ENCODE measurements at places on chromosomes 13 and 19.

DNA sequence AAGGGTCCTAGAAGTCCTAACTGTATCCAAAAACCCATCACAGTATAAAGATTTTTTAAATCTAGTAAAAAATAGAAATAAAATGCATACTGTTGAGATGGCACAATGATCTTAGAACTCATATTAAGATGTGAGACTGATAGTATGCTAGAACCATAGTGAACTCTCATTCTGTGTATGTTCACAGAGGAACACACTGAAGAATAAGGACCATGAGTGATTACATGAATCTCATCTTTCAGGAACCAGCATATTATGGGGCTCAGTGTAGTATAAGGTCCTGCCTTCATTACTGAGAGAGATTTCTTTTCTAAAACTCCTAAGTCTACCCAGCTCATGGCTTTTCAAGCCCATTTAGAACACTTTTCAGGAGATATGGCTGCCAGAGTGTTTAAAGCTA is 59.8 kb upstream of the RFC3 start:
- no peak overlapping the region for H3K27ac ChIP-seq
- no peak overlapping the region for H3K4me3 ChIP-seq
- peaks cover 18% of the 10 kb centered on the region for H3K27me3 ChIP-seq
- ATAC-seq: no peak
- H3K36me3 ChIP-seq: no peaks in the 10 kb centered on the region
- peaks cover 6% of the 10 kb centered on the region for H3K4me1 ChIP-seq

DNA sequence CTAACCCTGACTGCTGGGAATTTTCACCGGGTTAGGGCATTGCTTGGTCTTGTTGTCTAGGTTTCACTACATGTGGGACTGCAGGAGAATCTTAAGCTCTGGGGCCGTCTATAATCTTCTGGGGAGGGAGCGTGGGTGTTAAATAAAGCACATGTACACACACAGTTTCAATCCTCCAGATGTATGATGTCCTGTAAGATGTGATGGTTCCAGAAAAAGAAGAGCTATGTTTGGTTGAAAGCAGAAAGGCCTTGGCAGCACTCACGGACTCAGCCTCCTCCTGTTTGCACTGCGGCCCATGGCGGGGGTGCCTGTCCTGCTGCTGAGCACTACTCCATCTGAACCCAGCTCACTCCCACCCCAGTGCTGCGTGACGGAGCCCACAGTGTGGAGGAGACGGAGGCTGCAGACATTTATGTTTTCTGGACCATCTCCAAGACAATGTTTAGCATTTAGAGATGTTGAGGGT is 343.5 kb downstream of the TEX29 start:
- no peaks in the 10 kb centered on the region for H3K36me3 ChIP-seq
- no peaks in the 10 kb centered on the region for H3K27me3 ChIP-seq
- H3K4me3 ChIP-seq: no peak overlapping the region
- no peaks in the 10 kb centered on the region for H3K4me1 ChIP-seq

DNA sequence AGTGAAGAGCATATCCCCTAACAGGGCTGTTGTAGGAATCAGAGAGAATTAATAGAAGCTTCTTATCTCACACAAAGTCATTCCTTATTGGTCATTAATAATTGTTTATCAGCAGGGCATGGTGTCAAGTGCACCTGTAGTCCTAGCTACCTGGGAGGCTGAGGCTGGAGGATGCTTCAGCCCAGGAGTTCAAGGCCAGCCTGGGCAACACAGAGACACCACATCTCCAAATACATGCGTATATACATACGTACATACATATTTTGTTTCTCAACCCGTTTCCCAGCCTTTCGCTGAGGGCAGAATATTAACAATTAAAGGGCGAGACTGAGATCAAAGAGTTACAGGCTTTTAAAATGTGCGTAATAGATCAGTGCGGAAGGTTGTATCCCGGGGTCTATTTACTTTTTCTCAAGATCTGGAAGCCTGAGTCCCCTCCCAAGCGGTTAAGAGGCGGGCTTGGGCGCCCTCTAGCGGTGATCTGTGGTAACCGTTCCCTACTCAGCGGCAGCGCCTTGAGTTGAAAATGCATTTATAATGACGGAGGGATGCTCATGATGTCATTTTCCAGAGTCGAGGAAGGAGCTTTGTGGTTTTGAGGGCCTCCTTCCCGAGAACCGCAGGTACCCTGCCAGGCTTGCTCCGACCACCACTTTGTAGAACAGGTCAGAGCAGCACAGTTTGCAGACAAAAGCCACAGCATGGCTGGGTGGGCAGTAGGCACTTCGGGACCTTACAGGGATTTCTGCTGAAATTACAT is 169.6 kb upstream of the GPR12 start:
- H3K36me3 ChIP-seq: no peaks in the 10 kb centered on the region
- peak; percentile 52 for ATAC-seq
- H3K27ac ChIP-seq: no peak overlapping the region
- peaks cover 7% of the 10 kb centered on the region for H3K4me1 ChIP-seq
- H3K4me3 ChIP-seq: no peak overlapping the region

GRCh38 chr13:96783057-96783456 is 211.2 kb downstream of the OXGR1 start:
- no peak for ATAC-seq
- H3K27ac ChIP-seq: no peak overlapping the region
- no peak overlapping the region for H3K4me3 ChIP-seq
- no peaks in the 10 kb centered on the region for H3K36me3 ChIP-seq

GRCh38 chr13:114102131-114102520 is 30.3 kb downstream of the RASA3 start:
- no peak overlapping the region for H3K27ac ChIP-seq
- no peak for ATAC-seq
- no peaks in the 10 kb centered on the region for H3K36me3 ChIP-seq

- no peaks in the 10 kb centered on the region for H3K4me1 ChIP-seq
- H3K36me3 ChIP-seq: no peaks in the 10 kb centered on the region
- ATAC-seq: no peak
- H3K27me3 ChIP-seq: no peaks in the 10 kb centered on the region
These were observed 40.5 kb upstream of the VSTM2B start for GRCh38 chr19:29485293-29485692.

DNA sequence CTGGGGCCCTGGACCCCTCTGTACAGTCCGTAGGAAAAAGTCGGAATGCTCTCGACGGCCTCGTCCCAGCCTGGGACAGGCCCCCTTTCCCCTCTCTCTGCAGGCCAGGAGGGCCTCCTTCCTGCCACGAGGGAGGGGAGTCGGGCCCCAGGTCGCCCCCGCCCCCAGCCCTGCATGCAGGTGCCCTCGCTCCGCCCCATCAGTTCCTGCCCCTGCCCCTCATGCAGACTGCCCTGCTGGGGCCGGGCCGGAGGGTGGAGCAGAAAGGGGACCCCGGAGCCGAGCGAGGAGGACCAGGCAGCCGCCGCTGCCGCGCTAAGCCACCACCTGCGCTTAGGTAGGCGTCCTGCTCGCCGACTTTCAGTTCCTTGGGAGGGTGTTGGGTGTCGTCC is 7.3 kb downstream of the LYL1 start:
- no peaks in the 10 kb centered on the region for H3K27me3 ChIP-seq
- ATAC-seq: peak; percentile 45
- H3K36me3 ChIP-seq: peaks cover 16% of the 10 kb centered on the region
- peak overlapping the region; percentile 91 for H3K4me3 ChIP-seq

DNA sequence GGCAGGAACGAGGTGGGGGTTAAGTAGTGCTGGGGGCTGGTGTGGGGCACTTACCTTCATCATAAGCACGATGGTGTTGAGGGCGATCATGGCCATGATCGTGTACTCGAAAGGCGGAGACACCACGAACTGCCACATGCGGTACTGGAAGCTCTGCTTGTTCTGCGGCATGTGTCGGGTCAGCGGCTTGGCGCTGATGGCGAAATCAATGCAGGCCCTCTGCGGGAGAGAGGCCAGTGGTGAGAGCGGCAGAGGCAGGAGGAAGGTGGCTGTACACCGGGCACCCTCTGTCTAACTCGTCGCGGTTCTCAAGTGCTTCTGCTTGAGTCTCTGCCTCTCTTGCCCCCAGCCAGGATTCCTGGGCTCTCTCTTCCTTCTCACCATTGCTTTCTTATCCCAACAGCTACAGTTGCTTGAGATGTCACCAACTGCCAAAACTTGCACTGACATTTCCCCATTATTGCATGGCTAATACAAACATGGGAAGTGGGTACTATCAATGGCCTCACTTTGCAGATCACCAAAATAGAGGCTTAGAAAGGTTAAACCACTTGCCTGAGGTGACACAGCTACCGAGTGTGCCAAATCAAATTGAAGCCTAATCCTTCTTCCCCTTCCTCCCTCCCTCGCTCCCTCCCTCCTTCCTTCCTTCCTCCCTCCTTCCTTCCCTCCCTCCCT is 105.0 kb downstream of the IER2 start:
- H3K27ac ChIP-seq: peak overlapping the region; percentile 32
- ATAC-seq: peak; percentile 56
- H3K4me3 ChIP-seq: no peak overlapping the region
- peaks cover 6% of the 10 kb centered on the region for H3K36me3 ChIP-seq
- peaks cover 10% of the 10 kb centered on the region for H3K27me3 ChIP-seq

- no peak overlapping the region for H3K4me3 ChIP-seq
- H3K27ac ChIP-seq: no peak overlapping the region
- H3K27me3 ChIP-seq: peaks cover 9% of the 10 kb centered on the region
- no peak for ATAC-seq
- H3K4me1 ChIP-seq: no peaks in the 10 kb centered on the region
- no peaks in the 10 kb centered on the region for H3K36me3 ChIP-seq
These were observed 221.1 kb downstream of the TDRD3 start for GRCh38 chr13:60617991-60618733.

DNA sequence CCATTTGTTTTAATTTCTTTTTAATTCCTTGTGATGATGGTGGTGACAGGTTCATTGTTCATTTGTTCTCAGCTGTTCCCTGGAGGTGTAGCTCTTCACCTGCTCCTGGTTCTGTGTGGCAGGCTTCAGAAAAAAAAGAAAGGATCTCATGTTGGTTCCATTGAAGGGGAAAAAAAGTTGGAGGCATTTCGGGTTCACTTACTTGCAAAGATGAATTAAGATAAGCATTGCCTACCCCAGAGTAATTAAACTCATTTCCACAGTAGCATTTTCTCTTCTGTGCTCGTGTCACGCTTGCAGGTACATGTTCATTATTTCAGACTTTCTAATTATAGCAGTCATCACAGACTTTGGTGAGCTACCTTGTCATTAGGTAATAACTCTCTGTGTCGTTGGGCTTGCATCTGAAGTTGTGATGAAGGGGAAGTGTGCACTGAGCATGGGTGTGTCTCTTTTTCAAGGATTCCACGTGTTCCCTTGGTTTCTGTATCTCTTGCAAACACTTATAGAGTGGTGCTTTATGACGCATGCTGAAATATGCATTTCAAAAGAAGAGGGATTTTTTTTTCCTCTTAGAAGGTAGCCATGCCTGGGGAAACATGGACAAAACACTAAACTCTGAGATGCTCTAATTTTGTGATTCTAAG is 69.1 kb downstream of the MTUS2 start:
- ATAC-seq: no peak
- H3K27ac ChIP-seq: no peak overlapping the region
- H3K4me3 ChIP-seq: no peak overlapping the region
- no peaks in the 10 kb centered on the region for H3K4me1 ChIP-seq
- H3K27me3 ChIP-seq: peaks cover 23% of the 10 kb centered on the region

- peak overlapping the region; percentile 88 for H3K4me3 ChIP-seq
- H3K27ac ChIP-seq: peak overlapping the region; percentile 94
- no peaks in the 10 kb centered on the region for H3K27me3 ChIP-seq
- H3K36me3 ChIP-seq: peaks cover 9% of the 10 kb centered on the region
These were observed 703 bp upstream of the FBL start for GRCh38 chr19:39846678-39847486.

DNA sequence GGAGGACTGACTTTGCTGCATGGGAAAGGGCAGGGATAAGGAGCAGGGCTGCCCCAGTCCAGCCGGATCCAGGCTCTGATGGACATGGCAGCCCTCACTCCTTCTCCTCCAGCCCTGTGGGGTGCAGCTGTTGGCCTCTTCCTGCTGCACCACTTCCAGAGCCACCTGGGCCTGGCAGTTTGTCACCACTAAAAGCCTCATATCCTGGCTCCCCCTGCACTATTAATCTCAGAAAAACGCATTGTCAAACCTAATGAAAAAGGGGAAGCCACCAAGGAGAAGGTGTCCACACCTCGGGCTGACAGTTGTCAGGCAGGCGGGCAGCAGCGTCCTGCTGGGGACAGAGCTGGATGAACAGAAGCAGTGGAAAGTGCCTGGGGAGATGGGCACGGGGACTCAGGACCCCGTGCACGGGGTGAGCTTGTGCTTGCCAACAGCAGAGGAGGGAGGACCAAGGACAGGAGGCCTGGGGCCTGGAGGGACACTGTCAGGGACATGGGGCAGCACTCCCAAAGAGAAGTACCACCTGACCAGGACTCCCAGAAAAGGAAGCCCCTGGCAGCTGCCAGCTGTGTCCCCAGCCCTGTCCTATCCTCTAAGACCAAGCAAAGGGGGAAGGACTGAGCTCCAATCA is 151.1 kb upstream of the TSHZ3 start:
- no peaks in the 10 kb centered on the region for H3K4me1 ChIP-seq
- H3K36me3 ChIP-seq: no peaks in the 10 kb centered on the region

GRCh38 chr13:71540098-71540497 is 326.9 kb downstream of the DACH1 start:
- no peaks in the 10 kb centered on the region for H3K27me3 ChIP-seq
- H3K27ac ChIP-seq: no peak overlapping the region
- H3K36me3 ChIP-seq: no peaks in the 10 kb centered on the region
- ATAC-seq: no peak
- no peak overlapping the region for H3K4me3 ChIP-seq
- H3K4me1 ChIP-seq: no peaks in the 10 kb centered on the region

DNA sequence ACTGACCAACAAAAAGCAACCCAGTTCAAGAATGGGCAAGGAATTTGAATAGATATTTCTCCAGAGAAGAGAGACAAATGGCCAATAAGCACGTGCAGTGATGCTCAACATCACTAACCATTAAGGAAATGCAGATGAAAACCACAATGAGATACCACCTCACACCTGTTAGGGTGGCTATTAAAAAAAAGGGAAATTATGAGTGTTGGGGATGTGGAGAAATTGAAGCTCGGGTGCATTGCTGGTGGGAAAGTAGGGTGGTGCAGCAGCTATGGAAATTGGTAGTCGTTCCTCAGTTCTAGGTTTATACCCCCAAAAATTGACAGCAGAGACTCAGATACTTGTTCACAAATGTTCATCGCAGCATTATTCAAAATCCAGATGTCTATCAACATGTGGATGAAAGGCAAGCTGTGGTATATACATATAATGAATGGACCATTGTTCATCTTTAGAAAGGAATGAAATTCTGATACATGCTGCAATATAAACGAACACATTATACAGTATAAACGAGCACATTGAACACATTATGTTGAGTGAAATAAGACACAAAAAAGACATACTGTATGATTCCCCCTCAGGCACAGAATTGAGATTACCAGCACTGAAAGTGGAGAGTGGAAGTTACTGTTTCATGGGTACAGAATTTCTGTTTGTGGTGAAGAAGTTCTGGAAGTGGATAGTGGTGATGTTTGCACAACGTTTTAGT is 927 bp downstream of the CHAMP1 start:
- peak; percentile 49 for ATAC-seq
- H3K4me3 ChIP-seq: peak overlapping the region; percentile 90
- H3K4me1 ChIP-seq: peaks cover 61% of the 10 kb centered on the region
- peaks cover 17% of the 10 kb centered on the region for H3K36me3 ChIP-seq
- no peaks in the 10 kb centered on the region for H3K27me3 ChIP-seq
- peak overlapping the region; percentile 98 for H3K27ac ChIP-seq

Measured in stimulated activated memory B cell treated with anti-CD40 and anti-IgM and Interleukin-4, amounts not matched to agents 10 μg/mL and 1 μg/mL and 100 μg/mL, for 72 hours (primary cell).